ENCODE measurements at places on chromosomes 11 and 22.
A peak's percentile ranks its signal among the peaks of the same experiment; 100 is the strongest.

GRCh38 chr22:35313311-35314121, 13.8 kb downstream of the TOM1 start:
- DNase-seq: peak; percentile 84

- no peak for DNase-seq
Measured at GRCh38 chr22:26339755-26340154, 89.3 kb upstream of the ASPHD2 start.

DNA sequence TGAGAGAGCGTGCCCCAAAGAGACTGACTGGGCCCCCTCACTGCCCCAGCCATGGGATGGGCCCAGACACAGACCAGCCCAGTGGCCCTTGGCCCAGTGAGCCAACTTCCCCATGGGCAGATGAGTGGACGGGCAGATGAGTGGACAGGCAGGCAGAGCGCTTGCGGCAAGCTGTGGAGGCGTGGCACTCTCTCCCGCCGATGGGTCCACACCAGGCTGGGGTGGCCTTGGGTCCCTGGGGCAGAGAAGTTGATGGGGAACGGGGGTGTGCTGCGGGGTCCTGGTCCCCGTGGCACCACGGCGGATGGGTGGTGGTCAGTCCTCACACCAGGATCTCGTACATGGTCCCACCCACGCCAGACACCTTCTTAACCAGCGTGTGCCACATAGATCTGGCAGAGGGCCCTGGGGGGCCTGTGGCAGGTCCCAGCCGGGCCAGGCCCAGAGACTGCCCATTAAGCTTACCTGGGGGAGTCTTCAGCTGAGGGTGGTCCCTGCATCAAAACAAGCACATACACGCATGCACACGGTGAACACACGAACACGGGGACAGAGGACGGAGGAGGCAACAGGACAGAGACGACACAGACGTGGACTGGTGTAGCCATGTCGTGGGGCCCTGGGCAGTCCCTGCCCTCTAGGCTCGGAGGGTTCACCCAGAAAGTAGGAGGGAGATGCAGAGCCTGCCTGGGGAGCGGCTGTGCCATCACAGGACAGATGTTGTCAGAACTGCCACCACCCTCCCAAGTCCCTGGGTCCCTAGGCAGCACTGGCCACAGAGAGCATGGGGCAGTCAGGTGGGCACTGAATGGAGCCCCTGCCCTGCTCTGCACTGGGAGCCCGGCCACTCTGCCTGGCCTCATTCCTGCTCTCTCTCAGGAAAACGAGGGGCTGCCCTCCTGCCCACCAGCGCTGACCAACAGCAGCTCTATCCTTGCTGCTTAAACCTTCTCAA, 182.2 kb downstream of the IGLL1 start:
- no peak for DNase-seq

GRCh38 chr11:72900013-72900412, 85.8 kb downstream of the ATG16L2 start:
- no peak for DNase-seq

DNA sequence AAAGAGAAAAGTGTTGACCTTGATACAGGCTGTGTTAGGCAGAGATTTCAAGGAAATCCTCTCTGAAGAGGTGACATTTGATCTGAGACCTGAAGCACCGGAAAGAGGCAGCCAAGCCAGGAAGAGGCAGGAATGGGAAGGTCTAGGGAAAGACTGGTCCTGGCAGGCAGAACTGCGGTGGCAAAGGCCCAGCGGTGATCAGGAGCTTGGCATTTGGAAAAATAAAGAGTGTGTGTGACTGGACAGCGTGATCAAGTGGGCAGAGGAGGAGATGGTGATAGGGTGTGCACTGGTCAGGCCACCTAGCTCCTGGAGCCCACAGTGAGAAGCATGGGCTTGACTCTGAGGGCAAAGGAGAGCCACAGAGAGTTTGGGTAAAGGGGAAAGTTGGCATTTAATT, 27.2 kb upstream of the GAB4 start:
- no peak for DNase-seq

DNA sequence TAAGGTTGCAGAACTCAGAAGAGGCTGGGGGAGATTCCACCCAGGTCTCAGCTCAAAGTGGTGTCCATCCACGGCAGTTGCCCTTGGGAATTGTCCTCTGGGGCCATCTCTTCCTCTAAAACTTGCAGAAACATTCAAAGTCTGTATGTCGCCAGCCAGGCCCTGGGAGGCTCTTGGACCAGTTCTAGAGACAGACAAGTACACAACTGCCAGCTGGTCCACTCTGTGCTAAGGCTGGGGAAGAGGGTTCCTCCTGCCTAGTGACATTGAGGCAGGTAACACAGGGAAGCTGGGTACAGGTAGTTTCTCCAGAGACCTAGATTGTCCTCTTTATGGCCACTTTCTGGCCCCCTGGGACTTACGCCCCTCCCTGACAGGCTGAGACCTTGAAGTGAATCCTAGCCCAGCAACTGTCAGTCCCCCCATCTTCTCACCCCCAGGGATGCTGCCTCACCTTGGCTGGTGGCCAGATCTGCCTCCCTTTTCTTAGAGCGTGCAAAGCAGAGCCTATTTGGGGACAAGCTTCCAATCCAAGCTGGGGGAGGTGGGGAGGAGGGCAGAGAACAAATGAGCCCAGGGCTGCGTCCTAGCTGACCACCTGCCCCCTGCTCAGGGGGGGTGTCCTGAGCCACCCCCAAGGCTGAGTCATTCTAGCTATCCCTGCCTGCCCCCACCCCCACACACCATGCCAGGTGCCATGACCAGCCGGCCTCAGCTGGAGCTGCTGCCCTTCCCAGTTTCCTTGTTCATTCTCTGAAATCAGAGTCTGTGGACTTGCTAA, 8.4 kb downstream of the FAM83F start:
- no peak for DNase-seq

GRCh38 chr22:32475468-32476010, 928 bp downstream of the FBXO7 start:
- peak; percentile 61 for DNase-seq

- peak; percentile 59 for DNase-seq
Measured at GRCh38 chr11:95147364-95147905, 57.8 kb downstream of the ENDOD1 start.

- DNase-seq: no peak
Measured at GRCh38 chr11:64558869-64559268, 32.2 kb upstream of the SLC22A12 start.

DNA sequence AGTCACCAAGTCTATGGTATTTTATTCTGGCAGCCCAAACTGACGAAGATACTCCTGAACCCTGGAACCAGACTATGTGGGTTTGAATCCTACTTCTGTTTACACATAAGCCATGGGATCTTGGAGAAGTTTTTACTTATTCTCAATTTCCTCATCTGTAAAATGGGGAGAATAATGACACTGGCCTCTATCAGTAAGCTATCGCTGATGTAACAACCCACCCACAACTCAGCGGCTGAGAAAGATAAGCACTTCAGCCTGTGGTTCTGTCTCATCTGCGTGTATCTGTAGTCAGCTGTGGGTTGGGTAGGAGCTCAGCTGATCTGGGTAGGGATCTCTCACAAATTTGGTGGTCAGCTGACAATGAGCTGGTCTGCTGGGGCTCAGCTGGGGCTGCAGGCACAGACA, 68.0 kb upstream of the ALX4 start:
- DNase-seq: no peak

GRCh38 chr11:77071671-77072605, 5.2 kb downstream of the CAPN5 start:
- DNase-seq: peak; percentile 12

- no peak for DNase-seq
Measured at GRCh38 chr11:8415195-8415594, 151.5 kb upstream of the LMO1 start.

GRCh38 chr11:58502004-58502403, 5.9 kb downstream of the OR5B21 start:
- no peak for DNase-seq

DNA sequence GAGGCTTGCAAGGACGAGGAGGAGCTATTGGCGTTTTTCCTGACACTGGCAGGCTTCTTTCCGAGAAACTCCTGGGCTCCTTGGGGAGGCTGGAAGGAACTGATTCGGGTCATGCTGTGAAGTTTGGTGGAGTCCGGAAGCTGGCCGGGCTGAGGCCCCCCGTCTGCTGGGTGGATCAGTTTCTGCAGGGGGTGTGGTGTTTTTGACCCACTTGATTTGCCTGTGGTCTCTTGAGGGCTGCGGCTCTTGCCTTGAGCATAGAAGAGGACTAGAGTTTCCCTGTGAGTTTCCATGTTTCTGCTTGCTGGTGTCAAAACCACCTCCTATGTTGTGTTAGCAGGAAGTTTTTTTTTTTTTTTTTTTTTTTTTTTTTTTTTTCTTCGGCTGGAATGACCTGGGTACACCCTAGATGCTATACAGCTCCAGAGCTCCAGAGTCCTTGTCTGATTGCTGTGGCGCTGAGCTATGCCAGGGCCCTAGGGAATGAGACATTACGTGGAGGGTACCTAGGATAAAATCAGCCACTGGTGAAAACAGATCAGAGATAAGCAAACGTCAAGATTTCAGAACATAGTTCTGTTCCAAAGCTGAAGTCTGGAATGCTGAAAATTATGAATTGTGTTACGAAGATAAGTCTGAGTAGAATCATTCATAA, 728 bp downstream of the TBC1D22A start:
- peak; percentile 70 for DNase-seq

GRCh38 chr11:71504531-71504930, 22.5 kb upstream of the KRTAP5-7 start:
- no peak for DNase-seq

GRCh38 chr11:38952698-38953097, 2354.7 kb upstream of the RAG2 start:
- no peak for DNase-seq

GRCh38 chr22:23893945-23894709, at the start of gene MIF:
Gene MIF, plus strand, starts transcription at chr22:23894383. Its CDS starts 92 bp downstream, at chr22:23894475.
- DNase-seq: peak; percentile 98

DNA sequence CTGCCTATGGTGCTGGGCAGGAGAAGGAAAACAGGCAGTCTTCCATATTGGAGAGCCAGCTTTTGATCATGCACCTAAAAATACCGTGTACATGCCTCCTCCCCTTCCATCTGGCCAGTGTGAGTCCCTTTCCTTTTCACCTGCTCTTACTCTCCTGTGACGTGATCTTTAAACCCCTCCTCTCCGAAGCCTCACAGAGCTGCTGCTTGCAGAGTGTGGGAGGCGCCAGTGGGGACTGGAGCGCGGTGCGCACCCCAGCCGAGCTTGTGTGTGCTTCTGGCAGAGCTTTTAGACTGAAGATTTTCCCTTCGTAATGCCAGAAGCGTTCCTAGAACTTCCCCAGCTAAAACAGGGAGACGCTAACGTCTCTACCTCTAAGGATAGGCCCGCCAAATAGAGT, 29.8 kb downstream of the MUC6 start:
- no peak for DNase-seq

GRCh38 chr11:9231848-9232177, 33.3 kb downstream of the DENND5A start:
- DNase-seq: no peak

DNA sequence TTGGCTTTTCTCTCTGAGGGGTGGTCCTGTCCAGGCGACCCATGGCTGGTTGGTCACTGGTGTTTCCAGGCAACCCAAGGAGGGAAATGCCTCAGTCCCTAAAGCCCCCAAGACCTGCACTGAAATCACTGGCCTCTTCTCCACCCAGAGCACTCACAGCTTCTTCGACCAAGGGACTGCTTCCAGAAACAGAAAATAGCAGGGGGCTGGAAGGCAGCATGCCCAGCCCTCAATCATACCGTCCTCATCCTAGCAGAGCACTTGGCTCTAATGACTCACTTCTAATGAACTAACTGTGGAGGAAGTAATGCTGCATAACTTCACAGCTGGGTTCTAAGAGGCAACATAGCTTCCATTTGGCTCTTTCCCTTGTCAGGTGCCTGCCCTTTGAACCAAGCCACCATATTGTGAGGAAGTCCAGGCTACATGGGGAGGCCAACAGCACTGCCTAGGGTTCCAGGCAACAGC, 27.6 kb downstream of the DKK3 start:
- no peak for DNase-seq

DNA sequence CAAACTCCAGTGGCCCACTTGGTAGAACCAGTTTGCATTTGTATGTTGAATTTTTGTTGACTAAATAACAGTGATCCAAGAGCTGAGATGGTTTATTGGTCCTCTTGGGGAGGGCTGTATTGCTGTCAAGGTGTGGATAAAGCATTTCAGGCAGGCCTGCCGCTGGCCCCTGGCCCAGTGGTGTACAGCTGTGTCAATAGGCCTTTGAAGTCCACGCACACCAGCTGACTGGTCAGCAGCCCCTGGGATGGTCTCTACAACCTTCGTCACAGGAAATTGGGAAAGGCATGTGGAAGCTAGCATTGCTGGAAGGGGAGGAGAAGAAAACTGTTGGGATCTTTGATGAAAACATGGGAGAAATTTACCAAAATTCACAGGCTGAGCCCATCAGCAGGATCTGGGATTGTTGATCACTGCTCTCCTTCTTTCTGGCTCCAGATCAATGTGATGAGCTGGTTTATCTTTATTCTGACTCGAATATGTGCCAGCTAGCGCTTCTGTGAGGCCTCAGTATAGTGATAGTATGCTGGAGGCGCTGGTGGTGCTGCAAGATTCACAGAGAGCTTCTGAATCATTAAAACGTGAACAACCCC, 12.5 kb upstream of the E2F8 start:
- DNase-seq: peak; percentile 31

DNA sequence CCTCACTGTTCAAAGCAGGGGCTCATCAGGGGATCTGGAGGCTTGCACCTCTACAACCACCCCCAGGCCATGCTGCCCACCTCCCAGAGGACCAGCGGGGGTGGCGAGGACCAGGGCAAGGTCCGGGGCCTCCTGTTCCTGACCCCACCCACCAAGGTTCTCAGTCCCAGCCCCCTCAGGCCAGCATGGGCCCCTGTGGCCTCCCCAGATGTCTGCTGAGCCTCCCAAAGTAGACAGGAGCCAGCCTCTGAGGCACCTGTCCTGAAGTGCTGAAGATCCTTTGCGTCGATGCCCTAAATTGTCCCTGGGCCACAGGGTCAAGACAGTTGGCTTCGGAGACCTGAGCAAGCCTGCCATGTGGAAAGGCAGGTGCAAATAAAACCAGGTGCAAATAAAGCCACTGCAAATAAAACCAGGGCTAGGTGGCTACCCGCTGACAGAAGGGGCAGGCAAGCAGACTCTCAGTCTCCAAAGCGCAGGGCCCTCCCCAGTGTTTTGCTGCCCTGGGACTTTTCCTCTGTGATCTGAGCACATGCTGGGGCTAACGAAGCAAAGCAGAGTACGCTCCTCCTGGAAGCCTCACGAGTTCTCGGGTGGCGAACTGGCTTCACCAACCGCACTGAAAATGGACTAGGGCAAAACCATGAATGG, 22.4 kb upstream of the ARFGAP3 start:
- DNase-seq: no peak

DNA sequence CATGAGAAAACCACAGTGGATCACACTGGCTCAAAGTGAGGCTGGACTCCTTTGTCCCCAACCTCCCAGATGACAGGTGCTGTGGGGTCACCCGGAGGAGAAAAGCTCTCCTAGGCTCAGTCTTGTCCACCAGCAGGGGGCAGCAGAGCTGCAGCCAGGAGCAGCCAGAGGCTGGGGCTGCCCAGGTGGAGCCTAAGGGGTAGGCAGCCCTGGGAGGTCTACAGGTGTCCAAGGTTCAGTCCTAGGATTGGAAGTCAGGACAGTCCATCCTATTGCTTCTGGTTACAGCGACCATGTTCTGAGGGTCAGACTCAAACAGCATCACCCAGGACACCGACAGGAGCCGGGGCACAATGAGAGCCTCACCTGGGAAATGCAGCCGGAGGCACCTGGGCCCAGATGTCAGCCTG, 77.6 kb upstream of the IGLL5 start:
- peak; percentile 38 for DNase-seq

All from right hindlimb (tissue), 1 donor.